ENCODE measurements at places on chromosomes 12 and 14.

DNA sequence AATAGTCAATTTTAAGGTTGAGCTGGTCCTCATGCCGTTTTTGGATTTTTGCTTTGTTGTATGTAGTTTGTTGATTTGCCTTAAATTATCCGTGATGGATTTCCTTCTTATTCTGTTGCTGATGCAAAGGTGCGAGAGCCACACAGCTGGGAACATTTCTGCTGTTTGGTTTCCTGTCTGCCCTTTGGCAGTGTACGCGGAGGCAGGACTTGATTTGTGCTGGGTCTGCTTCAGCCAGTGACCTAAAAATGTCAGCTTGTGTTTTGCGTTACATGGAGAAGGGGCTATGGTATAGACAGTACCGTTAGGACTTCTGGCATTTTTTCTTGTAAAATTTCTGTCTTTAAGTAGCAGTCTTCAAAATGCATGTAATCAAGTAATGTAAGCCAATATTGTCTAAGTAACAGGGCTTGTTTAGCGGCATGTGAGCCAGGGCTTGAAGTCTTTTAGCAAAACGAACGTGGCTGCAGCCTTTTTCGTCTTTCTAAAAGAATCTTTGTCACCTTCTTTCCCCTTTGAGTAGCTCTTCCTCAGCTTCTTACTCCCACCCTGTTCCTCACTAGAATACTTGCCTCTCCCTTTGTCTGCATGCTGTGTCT is 18.2 kb upstream of the RD3L start:
- no peak for DNase-seq

DNA sequence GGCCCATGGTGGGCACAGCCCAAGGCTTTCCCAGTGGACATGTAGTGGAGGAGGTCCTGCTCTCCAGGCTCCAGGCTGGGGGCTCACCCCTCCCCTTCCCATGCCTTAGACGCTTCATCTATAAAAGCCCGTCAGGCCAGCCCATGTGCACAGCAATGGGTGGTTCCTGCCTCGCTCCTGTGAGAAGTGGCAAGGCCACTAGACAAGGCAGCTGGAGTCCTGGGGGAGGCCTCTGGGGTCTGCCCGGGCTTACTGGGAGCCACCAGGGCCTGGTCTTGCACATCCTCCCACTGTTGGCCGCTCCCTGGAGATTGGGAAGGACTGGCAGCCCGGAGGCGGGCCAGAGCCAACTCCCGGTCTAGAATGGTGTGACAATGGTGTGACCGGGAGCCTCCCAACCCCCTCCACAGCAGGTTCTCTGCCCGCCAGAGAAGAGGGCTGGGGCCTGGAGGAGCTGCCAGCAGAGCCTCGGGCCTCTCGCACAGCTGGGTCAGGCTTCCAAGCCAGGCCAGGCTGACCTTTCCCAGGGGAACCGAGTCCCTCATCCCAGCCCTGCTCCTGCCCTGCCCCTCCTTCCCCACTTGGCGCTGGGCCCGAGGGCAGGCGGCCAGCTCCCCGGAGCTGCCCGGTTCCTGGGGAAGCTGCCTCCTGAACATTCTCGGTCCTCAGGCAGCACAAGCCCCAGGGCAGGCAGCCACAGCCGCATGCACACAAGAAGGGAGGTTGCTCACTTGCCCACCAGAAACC is 97.9 kb downstream of the RFLNA start:
- DNase-seq = no peak

DNA sequence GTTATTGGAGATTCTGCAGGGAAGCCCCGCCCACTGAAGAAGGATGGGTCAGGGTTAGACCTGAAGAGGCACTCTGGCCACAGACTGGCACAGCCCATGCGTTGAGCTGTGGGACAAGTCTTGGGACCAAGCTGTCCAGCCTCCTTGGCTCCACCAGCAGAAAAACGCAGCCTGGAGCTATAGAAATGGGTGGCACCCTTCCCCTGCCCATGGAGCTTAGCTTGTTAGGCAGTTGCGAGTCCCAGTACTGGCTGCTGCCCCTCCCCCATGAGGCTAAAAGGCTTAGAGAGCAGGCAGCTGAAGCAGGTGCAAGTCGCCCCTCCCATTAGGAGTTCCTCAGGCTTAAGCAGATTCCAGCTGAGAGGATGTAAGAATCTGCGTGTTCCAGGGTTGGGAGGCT is 1124.0 kb upstream of the TMEM132C start:
- DNase-seq = no peak

- no peak for DNase-seq
Observed at GRCh38 chr14:94047581-94047980, 21.4 kb downstream of the OTUB2 start.

DNA sequence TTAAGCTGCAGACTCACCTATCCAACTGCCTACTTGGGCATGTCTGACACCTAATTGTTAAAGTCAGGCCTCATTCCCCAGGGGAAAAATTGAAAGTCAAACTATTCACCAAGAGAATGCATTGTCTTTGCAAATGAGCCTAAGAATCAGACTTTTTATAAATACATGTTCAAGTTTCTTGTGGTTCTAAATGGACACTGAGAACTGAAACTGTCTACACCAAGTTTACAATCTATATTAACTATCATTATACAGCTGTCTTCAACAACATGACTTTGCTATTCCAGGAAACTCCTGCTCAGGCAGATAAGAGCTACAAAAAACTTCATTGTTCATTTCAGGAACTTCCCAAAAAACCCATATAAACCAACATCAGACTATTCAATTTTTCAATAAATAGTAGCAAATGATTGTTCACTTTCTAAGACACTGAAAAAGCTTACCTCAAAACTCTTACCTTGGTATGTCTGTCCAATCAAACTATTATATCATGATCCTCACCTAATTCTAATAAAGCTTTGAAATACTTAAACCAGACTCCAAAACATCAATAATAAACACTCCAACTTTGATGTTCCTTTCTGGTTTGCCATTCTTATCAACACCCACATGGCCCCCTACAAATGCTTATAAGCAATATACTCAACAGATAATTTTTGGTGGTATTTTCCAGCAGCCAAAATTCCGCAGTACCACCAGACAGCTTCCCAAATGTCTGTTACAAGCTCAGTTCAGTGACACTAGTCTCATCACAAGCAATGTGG is 24.2 kb downstream of the CDK17 start:
- DNase-seq = no peak

DNA sequence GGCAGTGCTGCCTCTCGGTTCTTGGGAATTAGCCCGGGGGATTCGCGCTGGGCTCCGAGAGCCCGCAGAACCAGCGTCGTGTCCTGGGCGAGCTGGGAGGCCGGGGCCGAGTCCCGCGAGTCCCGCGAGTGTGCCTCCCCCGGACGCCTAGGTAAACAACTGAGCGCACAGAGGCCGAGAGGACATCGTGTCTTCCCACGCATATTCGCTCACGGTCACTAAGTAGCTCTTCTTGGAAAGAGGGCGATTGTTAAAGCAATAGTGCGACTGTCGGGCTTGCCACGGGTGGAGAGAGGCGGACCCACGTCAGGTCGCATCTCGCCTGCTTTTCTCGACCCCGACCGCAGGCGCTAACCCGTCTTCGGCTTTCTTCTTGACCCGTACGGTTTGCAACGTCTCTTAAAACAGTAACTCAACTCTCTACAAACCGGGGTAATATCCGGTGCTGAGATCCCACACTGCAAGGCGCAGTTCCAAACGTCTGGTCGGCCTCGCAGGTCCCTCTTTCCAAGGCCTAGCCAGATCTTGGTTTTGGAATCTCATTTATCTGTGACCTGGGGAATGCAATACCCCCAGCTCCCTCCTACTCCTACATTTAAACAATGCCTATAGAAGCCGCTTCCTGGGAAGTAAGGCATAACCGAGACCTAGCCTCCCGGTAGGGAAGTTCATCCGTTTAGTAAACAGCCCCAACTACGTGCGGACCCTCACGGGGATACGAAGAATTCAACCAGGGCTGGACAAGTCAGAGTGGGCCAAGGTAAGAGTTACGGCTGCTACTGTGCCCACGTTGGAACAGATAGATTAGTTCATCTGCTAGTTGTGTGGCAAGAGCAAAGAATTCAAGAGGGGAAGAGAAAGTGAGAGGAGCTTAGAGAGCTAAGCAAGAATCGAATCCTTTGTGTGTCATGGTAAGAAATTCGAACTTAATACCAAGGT is 736 bp upstream of the PHLDA1 start:
- peak; percentile 28 for DNase-seq

DNA sequence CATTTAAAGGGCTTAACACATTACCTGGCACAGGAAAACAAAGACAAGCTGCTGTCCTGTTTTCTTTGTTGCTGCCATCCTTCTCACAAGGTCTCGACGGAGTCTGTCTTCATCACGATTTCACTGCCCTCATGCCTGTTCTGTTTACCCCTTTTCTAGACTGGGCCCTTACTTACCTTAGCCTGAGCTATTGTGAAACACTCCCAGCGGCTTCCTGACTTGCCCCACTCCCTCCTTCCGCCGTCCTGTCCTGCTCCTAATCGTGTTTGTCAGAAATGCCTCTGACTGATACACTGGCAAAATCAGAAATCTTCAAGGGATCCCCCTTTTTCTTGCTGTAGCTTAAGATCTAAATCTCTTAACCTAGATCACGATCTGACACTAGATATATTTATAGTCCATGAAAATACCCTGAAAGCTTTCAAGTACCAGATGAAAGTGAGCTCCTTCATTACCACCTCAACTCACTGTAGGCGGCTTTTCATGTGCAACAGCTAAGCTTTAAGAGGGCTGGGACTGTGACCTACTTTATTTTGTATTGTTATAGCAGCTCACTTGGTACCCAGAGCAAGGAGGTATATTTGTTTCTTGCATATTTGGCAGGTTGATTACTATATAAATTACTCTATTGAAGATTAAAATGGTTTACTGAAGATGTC is 32.1 kb downstream of the TECPR2 start:
- DNase-seq = no peak

GRCh38 chr12:127962303-127962702 is 304.7 kb upstream of the TMEM132C start:
- DNase-seq = no peak

DNA sequence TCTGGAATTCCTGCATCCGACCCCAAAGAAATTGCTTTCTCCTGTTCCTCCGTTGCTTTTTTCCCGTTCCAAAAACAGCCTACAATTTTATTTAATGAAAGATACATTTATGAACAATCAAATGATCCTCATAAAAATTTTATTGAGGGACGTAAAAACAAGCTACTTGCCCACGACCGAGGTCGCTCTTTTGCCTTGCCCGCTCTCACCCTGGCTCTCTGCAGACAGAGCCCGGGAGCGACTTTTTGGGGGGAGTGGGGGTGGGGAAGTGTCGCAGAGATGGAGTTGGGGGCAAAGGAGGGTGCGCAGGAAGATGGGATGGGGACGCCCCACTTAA is 1.1 kb upstream of the HOXC9 start:
- no peak for DNase-seq

DNA sequence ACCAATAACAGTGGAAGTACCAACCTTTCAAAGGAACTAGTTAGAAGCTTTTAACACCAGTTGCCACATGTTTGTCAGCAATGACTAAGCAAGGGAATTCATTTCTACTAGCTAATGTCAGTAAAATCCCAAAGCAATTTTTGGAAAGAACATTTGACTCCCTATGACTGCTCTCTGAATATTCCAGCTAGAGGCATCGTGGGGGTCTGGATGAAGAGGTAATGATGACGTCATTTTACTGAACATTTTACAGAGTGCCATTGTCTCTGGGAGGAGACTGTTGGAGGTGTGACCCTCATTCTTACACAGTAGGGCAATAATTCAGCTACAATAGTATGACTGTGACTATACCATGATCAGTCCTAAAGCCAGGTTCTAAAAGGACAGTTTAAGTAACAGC is 204.8 kb downstream of the ITPR2 start:
- DNase-seq = no peak

DNA sequence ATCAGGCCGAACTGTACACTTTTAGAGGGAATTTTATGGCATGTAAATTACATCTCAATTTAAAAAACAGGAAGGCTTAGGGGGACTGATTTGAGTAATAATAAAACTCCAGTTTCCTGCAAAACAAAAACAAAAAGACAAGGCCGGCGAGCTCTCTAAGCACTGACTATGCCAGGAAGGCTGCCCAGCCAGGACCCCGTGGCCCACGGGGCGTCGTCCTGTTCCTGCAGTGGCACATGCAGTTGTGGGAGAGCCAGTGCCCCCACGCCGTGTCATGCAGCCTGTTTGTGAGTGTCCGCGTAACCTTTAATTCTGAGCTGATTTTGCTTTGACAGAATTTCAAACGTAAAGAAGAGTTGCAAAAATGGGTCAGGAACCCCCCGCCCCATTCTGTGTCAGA is 10.5 kb downstream of the XRCC3 start:
- no peak for DNase-seq

- no peak for DNase-seq
Observed at GRCh38 chr12:92234533-92234932, 88.9 kb upstream of the BTG1 start.

GRCh38 chr12:12881151-12881909 is 10.0 kb upstream of the GPRC5A start:
- no peak for DNase-seq

DNA sequence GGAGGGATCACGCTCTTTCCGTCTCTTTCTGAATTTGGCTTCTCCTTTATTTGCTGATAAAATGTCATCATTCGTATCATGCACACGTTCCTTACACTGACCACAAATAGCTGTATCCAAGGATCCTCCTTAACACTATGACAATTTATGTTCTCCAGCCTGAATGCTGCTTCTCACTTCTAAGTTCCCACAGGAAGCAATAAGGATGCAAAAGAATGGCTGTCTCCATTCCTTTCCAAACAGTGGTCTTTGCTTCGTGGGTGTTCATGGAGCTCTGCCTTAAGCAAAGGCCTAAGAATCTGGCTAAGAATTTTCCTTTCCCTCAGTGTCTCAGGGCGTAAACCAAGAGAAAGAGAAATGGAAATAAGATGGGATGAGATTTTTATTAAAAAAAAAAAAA is 200.2 kb downstream of the ITPR2 start:
- no peak for DNase-seq

- DNase-seq = no peak
Observed at GRCh38 chr14:78535041-78535440, 364.9 kb downstream of the NRXN3 start.

DNA sequence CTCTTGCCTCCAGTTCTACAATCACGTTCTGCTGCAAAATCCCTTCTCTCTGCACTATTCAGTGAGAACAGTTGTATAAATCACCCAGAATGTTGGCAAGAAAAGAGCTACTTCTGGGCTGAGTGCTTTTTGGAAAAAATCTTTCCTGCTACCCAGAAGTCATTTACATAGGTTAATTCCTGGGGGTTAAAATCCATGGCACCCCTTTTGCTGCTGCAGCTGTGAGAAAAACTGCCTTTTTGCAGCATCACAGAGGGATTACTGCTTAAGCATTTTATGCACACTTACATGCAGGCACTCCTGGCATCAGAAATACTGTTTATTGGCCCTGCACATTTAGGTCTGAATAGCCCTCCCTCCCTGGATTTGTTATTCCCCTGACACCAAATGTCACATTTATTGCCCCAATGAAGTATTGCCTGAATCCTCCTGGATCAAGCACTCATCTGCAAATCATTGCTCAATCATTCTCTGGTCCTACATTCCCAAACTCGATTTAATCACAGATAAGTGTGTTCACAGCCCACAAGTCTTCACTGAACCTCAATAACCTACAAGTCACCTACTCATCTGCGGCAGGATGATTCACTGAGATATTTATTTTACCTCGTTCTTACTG is 43.1 kb upstream of the CCDC196 start:
- no peak for DNase-seq

Measured in effector memory CD8-positive, alpha-beta T cell (primary cell).